ENCODE measurements at places on chromosomes 6 and 20.

- DNase-seq: no peak
Measured at GRCh38 chr6:98984121-98984520, 36.4 kb upstream of the FBXL4 start.

DNA sequence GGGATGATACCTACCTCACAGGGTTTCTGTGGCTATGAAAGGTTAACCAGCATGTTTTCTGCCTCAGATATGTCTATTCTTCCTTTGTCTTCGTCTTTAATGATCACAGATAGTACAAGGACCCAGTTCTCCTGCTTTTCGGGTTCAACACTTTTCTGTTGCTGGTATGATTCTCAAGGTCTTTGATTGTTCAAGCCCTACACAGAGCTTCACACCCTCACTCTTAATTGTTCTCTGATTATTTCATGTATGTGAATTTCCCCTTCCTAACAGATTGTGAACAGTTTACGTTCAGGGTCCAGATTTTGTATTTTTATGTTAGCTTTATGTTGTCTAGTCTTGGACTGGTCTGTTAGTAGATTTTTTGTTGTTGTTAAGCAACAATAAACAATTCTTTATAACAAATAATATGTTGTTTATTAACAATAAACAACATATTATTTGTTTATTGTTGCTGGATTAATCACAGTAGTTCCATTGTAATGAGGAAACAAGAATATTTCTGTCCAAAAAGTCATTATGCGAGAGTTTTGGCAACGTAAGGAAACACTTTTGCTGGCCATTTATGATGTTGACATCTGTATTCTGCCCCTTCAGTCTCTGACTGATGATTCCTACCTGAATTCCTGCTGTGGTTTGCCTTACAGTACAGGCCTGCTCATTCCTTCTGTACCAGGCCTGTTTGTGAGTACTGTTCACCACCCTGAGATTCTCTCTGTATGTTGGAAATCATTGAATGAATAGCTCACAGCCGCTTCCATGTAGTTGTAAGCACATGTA lies 27.2 kb upstream of the TULP4 start:
- no peak for DNase-seq

GRCh38 chr6:10582774-10583508 lies 61.8 kb downstream of the GCNT2 start:
- DNase-seq: no peak

GRCh38 chr20:7710440-7710839 lies 229.8 kb downstream of the HAO1 start:
- no peak for DNase-seq

- DNase-seq: no peak
Measured at GRCh38 chr6:23454080-23454976, 671.7 kb upstream of the NRSN1 start.

DNA sequence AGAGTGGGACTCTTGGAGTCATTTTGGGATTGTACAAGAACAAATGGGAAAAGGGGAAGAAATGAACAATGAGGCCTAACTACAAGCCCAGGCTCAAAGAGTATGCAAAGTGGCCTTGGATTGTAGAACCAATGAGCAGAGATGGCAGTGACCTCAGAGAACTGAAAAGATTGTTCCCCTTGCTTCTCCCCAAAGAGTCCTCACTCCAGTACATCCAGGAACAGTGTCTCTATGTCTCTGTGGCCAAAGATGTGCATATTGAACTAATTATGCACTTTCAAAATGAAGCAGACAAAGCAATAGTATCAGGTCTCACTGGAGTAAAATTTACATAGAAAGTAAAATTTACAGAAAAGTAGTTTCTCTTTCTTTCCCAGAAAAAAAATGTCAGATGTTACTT lies 81.0 kb downstream of the SMLR1 start:
- no peak for DNase-seq

GRCh38 chr6:168122011-168122410 lies 43.0 kb upstream of the FRMD1 start:
- no peak for DNase-seq

DNA sequence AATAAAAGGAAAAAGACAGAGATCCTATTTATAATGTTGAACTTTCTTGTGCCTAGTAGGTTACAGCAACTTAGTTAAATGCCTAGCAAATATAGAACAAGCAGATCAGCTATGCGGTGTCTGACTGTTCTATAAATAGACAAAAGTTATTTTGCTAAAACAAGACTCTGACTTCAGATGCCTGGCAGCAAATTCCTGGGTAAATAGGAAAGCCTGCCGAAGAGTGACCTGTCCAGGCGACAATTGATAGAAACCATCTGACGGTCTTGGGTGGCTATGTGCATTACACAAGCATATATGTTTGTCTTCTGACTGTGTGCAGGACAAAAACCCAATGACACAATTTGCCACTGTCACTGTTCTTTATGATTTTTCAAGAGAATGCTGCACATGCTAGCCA lies 38.0 kb upstream of the PDE10A start:
- DNase-seq: no peak

- DNase-seq: no peak
Measured at GRCh38 chr6:139655783-139656705, 281.6 kb upstream of the CITED2 start.

DNA sequence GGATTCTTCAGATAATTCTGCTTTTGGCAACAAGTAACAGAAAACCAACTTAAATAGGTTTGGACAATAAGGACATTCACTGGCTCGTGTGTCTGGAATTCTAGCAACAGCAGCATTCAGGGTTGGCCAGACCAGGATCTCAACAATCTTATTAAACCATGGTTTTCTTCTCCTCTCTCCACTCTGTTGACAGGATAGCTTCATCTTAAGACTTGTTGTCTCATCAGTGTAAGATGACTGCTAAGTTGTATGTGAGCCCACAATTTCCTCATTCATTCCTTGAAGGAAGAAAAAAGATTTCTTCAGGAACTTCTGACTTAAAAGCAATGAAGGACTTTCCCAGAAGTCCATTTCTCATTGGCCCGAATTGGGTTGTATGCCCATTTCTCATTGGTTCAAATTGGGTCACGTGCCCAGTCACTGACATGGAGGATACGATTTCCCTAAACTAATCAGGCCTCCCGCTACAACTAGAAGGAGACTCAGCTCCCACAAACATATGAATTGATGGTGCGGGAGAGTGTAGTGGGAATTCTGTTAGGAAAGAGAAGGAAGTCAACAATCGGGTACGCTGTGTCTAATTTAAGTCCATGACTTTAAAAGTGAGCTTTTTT lies 83.7 kb downstream of the SLC22A3 start:
- DNase-seq: no peak

GRCh38 chr20:35773154-35773751 lies 1.4 kb downstream of the PHF20 start:
- peak; percentile 32 for DNase-seq

GRCh38 chr6:132598473-132598872 lies 8.9 kb upstream of the TAAR5 start:
- peak; percentile 14 for DNase-seq

DNA sequence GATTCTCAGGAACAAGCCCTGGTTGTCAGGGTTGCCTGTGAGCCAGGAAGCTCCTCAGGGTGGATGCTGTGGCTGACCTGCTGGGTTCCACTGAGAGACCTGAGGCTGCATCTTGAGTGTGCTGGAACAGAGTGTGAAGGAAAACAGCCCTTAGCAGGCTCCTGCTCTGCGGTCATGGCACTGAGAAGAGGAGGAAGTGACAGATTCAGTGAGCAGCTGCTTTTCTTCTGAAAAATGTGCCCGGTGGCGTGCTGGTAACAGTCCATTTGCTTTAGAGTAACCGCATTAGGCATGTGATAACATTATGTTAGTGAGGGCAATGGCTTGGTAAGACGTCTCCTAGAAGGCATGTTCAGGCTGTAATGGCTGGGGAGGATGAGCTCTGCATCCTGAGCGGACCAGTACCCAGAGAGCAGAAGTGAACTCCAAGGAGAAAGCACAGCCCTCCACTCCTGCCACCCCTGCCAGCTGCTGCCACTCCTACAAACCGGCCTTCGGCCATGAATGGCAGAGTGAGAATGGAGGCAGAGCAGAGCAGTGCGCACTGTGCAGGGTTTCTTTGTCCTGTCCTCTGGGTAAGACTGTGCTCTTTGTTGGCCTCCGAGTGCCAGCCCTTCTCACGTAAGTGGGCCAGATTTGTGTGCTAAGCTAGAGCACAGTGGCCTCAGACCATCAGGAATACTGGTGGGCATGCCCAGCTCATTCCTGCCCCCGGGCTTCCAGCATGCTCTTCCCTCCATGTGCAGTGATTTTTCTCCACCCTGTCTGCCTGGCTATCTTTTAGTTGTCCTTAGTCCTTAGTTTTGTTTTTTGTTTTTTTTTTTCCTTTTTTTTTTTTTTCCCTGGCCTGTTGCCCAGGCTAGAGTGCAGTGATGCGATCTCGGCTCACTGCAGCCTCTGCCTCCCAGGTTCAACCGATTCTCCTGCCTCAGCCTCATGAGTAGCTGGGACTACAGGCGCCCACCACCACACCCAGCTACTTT lies 98.1 kb upstream of the VSTM2L start:
- no peak for DNase-seq

- DNase-seq: no peak
Measured at GRCh38 chr6:128124713-128125112, 223.9 kb upstream of the THEMIS start.

DNA sequence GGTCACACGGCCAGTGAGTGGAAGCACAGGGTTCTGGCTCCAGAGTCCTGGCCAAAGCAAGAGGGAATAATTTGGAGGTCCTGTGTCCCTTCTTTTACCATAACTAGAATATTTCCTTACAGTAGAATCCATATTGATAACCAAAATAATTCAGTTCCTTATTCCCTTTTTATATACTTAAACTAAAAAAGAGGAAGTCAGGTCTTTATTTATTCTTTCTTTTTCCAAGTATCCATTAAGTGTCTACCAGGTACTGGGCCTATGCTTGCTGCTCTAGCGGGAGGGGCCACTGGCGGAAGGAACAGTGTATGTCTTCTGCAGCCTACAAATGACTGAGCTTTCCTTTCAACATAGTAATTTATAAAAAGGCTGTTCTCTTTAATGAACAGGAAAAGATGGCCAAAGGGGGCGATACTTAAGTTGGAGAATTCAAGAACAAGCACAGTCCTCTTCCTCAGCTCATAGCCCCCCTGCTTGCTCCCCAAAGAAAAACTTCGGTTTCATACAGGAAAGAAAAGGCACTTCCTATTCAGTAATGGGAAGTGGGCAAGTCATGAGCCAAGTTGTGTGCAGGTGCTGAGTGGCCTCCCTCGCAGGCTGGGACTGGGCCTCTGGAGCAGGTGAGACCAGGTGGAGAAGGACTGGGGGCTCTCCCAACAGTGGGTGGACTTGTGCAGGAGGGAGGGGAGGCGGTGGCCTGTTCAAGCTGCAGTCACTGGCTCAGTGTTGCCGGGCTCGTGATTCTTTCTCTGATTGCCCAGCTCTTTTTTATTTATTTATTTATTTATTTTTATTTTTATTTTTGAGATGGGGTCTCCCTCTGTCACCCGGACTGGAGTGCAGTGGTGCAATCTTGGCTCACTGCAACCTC lies 110.9 kb downstream of the ARMC2 start:
- no peak for DNase-seq

DNA sequence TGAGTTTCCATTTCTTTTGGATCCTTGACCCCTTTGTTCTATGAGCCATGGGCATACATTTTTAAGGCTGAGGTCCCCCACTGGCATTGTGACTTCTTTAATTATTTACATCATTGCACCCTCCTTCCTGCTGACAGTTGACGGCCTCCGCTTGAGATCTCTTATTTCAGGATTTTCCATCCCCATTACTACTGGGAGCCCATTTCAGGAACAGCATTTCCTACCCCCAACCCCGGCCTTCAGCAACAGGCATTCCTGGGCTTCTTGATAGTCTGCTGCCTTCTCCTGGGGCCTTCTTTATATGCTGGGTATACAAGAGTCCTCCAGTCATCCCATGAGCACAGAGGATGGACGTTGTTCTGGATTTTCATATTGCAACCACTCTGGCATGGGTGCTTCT lies 3.8 kb downstream of the ULBP1 start:
- no peak for DNase-seq

DNA sequence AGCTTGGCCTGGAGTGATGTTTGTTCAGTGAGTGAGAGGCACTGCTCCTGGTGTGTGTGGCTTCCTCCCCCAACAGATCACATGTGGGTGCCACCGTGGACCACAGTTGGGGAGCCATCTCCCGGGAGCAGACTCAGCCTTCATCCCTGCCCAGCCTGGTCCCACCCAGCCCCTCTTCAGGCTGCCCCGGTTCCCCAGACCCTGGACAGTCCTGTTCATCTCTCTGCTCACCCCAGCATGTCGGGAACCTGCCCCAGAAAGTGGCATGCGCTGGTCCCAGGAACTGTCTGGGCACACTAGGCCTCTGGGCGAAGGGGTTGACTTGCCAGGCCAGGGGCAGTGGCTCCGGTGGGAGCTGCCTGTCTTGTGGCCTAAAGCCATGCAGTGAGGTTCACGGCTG lies 21.5 kb upstream of the PPP1R3G start:
- DNase-seq: no peak

- no peak for DNase-seq
Measured at GRCh38 chr6:114611696-114612095, 268.9 kb upstream of the HS3ST5 start.

DNA sequence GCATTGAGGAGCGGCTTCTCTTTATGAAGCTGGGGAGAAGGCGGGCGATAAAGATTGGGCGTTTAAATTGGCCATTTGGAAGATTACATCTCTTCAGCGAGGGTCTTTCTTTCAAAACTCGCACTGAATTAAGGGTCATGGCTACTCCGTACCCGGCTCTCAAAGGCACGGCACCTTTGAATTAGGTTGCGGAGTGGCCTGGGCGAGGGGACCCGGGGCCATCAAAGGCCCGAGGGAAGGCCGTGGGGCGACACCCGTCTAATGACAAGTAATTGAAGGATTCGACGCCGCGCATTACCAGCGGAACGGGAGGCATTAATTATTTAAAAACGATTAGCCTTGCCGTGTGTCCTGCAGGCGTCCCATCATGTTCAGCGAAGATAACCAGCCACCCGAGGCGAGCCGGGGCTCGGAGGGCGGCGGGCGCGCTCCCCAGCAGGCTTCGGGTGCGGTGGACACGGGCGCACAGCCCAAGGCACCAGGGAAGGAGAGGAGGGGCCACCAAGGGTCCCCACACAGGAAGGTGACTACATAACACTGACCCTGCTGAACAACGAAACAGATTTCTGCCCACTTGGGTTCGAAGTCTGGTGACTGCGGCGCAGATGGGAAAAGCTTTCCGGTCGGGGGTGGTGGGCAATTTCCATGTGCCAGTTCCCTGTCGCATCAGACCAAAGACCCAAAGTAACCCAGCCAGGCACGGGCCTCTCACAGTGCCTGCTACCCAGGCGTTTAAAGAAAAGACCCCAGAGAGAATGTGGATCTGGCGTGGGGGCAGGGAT lies 7.4 kb downstream of the FOXA2 start:
- no peak for DNase-seq

DNA sequence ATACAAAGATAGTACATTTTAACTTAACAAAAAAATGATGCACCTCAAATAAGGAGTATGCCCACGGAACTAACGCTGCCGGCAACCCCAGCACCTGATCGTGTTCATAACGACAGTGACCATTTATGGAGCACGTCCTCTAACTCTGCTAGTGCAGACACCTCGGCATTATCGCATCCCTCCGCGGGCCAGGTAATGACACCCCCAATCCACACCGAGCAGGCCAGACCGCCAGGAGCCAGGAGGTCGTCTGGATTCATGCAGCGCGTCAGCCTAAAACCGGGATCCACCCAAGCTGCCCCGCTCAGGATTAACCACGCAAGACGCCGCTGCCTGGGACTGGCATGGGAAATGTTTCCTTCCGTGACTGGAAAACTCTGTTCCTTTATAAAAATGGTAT lies 34.1 kb downstream of the DACT2 start:
- DNase-seq: no peak

- DNase-seq: no peak
Measured at GRCh38 chr6:63652980-63653379, 17.4 kb downstream of the PHF3 start.

- no peak for DNase-seq
Measured at GRCh38 chr6:12866422-12867029, 150.0 kb downstream of the PHACTR1 start.

- DNase-seq: no peak
Measured at GRCh38 chr6:71902261-71902660, 15.9 kb downstream of the RIMS1 start.

Data from H7 (cell line).